ENCODE measurements at places on chromosomes 16 and 17. TPM values are rescaled to one million over a fixed set of nuclear protein-coding genes. Genes with fewer than 3 reads are reported as not detected.
A peak's percentile ranks its signal among the peaks of the same experiment; 100 is the strongest.

DNA sequence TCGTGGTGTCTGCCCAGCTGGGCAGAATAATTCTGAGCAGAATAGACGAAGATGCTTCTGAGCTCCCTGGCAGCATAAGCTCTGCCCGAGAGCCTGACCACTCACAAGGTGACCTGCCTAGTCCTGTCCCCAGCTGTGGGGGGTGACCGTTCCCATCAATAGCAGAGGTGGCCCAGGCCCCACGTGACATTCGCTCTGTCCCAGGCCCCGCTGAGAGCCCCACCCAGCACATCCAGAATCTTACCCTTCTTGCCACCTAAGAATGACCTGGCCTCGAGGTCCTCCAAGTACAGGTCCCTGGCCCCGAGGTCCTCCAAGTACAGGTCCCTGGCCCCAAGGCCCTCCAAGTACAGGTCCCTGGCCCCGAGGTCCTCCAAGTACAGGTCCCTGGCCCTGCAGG lies 695 bp upstream of the TMEM204 start:
- ATAC-seq, result no peak

DNA sequence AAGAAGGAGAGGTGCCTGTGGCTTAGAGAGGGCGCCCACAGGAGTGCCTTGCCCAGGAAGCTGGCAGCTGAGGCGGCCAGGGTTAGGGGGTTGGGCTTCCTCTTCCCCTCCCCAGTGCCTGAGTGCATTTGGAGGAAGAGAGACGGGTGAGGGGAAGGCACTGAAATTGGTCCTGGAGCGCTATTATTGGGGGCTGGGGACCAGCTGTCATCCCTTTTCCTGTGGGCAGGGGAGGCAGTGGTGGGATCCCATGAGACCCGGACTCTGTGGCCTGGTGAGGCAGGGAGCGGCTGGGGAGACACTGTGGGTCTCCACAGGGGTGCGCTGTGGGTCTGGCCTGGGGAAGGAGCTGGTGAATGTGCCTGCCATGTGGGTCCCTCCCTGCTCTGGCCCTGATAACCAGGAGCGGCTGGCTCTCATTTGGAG lies 259.7 kb downstream of the SEC14L1 start:
- peak; percentile 41 for ATAC-seq

DNA sequence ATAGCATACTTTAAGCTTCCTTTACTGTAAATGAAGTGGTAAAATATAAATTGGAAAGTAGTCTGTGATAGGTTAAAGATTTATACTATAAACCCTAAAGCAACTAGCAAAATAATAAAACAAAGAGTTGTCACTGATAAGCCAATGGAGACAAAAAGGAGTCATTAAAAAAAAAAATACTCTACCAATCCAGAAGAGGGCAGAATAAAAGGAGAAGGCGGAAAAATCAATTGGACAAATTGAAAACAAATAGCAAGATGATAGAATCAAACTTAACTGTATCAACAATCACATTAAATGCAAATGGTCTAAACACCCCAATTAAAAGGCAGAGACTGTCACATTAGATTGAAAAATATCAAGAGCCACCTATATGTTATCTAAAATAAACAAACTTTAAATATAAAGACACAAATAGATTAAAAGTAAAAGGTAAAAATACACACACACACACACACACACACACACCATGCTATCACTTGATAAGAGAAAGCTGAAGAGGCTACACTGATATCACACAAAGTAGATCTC lies 71.8 kb downstream of the CACNG1 start:
- ATAC-seq, result no peak

DNA sequence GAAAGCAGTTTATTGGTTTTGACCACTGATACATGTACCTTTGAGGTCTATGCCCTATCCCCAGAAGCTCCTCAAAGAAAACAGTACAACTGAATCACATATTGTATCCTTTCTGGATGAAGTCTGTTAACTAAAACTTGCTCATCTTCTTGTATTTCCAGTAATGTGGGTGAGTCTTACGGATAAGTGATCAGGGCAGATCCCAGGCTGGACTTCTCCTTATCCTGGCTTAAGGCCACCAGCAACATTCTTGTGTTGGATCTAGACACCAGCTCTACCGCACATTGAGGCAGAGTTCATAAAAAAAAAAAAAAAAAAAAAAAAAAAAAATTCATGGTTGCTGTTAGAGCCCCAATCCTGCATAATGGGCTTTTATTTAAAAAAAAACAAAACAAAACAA lies 536.7 kb upstream of the HSBP1 start:
- ATAC-seq, result no peak

DNA sequence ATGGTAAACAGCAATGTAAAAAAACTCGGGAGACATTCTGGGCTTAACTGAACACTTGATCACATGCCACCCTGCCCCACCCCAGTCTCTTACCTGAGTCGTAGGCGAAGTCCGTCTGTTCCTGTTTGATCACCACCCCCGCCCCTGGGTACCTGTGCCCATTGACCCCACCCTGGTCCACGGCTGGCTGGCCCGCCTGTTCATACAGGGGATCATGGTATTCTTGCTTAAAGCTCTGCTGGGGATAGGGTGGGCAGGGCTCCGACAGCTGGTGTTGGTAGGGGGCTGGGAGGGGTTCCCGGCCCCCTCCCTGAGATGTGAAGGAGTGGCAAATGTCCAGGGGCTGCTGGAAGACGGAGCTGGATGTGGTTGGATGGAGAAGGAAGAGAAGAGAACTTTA lies 13.6 kb downstream of the ETV4 start:
- ATAC-seq, result no peak

GRCh38 chr17:70934231-70934630 lies 764.9 kb downstream of the KCNJ2 start:
- ATAC-seq, result no peak

DNA sequence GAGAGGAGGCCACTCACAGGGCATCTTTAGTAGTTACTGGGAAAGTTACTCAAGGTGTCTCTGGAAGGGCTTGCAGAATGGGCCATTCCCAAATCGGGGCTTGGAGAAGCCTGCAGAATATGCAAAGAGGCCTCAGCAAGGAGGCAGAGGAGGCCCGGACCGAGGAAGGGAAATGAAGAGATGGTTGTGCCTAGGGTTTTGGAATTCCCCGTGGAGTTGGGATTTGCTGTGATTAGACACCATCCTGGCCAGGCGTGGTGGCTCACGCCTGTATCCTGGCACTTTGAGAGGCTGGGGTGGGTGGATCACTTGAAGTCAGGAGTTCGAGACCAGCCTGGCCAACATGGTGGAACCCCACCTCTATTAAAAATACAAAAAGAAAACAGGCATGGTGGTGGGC lies 193.0 kb downstream of the IRF8 start:
- ATAC-seq, result no peak

- ATAC-seq, result peak; percentile 20
These were observed 10.5 kb downstream of the TIMM22 start for GRCh38 chr17:1007310-1008007.

DNA sequence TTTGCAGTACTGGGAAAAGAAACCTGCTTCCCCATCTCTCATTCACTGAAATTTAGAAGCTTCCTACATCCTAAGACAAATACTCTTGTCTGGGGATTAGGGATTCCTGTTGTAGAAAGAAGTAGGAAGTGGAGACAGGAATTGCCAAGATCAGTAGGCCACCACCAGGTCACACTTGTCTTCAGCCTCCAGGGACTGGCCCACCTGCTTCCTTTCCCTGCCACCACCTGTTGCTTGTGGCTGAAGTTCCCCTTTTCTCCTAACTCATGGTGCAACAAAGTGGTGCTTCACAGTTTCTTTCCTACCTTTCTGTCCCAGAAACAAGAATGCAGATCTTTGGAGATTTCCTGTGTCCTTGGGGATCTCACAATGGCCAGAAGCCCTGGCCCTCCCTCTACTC lies 82.4 kb downstream of the WNT3 start:
- no peak for ATAC-seq

DNA sequence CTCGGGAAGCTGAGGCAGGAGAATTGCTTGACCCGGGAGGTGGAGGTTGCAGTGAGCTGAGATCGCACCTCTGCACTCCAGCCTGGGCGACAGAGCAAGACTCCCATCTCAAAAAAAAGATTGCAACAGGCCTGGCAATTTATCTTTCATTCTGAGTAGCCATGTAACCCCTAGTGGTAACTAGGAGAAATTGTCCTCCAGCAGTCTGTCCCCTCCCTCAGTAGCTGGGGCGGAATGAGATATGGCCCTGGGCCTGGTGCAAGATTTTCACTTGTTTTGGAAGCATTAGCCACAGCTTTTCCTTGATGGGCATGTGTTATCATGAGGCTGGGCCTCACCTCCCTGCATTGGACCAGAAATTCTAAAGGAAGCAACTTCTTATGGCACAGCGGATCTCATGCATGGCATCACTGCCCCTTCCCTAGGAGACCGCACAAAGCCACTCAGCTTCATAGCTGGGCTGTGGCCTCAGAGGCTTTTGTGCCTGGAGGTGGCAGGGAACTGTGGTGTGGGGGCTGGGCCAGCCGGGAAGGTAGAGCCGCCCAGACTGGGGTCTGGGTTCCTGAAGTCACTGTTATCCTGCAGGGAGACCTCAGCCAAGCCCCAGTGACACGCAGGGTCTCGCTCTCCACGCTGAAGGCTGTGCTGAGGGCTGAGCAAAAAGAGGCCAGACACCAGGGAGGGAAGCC lies 13.4 kb downstream of the NATD1 start:
- ATAC-seq, result peak; percentile 42

DNA sequence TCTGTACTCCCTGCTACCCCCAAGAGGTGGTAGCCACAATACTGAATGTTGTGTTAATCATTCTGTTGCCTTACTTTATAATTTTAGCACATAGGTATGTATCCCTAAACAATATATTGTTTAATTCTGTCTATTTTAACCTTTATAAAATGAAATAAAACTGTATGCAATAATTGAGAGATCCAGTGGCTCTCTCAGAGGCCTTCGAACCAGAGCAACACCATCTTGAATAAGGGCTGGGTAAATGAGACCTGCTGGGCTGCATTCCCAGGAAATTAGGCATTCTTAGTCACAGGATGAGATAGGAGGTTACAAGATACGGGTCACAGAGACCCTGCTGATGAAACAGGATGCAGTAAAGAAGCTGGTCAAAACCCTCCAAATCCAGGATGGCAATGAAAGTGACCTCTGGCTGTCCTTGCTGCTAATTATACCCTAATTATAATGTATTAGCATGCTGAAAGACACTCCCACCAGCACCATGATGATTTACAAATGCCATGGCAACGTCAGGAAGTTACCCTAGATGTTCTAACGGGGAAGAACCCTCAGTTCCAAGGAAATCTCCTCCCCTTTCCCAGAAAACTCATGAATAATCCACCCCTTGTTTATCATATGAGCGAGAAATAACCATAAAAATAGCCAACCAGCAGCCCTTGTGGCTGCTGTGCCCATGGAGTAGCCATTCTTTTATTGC lies 2.0 kb upstream of the CANT1 start:
- ATAC-seq, result no peak

- no peak for ATAC-seq
These were observed 289.7 kb upstream of the ZFHX3 start for GRCh38 chr16:73337373-73338296.

- no peak for ATAC-seq
These were observed 129.5 kb upstream of the SDK2 start for GRCh38 chr17:73773702-73774101.

- ATAC-seq, result no peak
These were observed 55.7 kb upstream of the HAS3 start for GRCh38 chr16:69049603-69050375.

DNA sequence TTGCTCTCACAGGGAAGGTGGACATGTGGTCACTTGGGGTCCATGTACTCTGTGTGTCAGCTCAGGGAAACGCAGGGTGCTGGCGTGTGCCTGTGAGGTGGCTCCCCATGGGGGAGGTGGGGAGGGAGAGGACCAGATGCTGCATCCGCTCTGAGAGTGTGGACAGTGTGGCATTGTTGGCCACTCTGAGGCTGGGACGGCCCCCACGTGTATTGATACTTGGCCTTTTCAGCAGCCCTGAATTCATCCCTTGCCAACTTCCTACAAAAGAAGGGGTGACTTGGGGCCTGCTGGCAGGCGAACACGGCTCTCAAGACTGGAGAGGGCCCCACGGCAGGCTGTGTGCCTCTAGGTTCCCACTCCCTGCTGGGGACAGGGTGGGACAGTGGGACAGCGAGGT lies 120.1 kb downstream of the RAB11FIP4 start:
- no peak for ATAC-seq

GRCh38 chr17:50967795-50968194 lies 101.6 kb upstream of the TOB1 start:
- ATAC-seq, result peak; percentile 57

DNA sequence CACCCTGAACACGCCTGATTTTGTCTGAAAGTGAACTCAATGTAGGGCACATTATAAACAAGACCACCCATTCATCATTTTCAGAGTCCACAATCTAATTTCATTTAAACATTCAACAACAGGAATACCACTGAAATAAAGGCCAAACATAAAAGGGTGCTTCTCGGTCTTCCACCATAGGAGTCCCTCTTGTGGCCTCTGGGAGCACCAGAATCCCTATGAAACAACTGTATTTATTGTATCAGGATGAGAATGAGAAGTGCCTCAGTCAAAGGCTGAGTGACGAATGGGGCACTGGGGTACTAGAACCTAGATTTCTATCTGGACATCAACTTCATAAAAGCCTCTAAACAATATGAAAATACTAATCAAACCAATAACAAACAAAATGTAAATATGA lies 40.4 kb downstream of the NXPH3 start:
- ATAC-seq, result peak; percentile 32

DNA sequence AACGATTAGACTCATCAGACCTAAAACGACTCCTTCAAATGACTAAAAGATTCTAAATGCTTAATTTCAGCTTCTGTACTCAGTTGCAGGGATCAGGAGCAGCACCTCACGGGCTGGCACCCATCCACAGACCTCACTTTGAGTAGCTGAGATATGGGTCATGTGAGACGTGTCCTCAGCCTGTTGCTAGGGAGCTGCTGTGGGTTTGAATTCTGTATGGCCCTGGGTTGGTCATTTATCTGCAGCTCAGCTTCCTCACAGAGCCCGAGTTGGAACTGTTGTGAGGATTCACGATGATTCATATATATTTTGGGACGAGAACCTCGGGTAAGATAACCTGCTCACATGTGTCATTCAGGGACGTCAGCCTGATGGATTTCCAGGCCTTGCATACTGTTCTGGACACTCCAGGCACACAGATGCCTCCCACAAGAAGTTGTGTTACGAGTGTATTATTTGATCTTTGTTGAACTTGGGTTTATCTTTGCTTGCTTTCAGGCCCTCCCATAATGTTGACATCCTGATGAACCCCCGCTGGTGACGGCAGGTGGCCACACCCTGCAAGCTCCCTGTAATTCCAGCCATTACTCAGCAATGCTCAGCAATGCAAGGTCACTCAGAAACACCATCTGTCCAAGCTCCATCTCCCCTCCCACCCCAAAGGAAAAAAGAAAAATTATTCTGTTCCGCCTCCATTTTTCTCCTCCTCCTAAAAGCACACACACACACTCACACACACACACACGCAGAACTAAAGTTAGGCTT lies 137.6 kb downstream of the RBFOX3 start:
- ATAC-seq, result no peak

- ATAC-seq, result no peak
These were observed 21.2 kb upstream of the BCAS3 start for GRCh38 chr17:60656499-60656898.

GRCh38 chr16:83606486-83607030 lies 201.2 kb upstream of the HSBP1 start:
- no peak for ATAC-seq

The SPEM2 gene
- total RNA-seq, result not detected

The GPR142 gene
- total RNA-seq, result not detected

The C16orf96 gene
- total RNA-seq, result not detected

The RHBDF1 gene
- total RNA-seq, result 32.6 TPM

Data from gastroesophageal sphincter (tissue), 4 donors.